ENCODE measurements at places on chromosomes 1 and 21. TPM values are rescaled to one million over a fixed set of nuclear protein-coding genes. Genes with fewer than 3 reads are reported as not detected.

DNA sequence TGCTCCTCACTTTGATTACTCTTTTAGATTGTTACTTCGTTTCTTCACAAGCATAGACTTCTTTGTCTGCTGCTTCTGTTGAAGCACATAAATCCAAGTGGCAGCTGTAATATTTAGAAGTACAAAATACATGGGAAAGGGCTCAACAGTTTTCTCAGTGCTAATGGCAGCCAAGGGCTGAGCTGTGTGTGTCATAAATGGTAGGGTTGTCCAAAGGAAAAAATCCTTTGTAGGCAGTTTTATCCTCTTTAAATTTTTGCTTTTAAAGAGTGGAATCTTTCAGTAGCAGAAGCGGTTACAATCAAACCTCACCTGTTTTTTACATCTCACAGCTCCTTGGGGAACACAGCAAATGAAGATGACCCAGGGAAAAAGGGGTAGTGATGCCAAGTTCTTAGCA is 650.8 kb downstream of the PLPP3 start:
- DNase-seq: no peak

DNA sequence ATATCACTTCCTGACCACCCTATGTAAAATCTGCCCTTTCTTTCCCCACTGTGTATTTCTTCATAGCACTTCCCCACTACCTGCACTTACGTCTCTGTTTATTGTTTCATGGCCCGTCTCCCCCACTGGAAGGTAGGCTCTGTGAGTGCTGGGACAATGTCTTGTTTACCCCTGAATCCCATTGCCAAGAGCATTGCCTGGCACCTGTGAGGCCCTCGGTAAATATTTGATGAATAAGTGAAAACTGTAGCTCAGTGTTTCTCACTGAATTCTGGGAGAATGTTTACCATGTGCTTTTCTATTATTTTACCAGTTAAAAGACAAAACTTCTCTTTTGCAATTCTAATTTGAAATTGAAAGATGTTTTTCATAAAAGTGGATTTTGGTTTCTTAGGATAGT is 11.8 kb downstream of the NFASC start:
- DNase-seq: no peak

Gene RIMS3
- 0.67 TPM for total RNA-seq

DNA sequence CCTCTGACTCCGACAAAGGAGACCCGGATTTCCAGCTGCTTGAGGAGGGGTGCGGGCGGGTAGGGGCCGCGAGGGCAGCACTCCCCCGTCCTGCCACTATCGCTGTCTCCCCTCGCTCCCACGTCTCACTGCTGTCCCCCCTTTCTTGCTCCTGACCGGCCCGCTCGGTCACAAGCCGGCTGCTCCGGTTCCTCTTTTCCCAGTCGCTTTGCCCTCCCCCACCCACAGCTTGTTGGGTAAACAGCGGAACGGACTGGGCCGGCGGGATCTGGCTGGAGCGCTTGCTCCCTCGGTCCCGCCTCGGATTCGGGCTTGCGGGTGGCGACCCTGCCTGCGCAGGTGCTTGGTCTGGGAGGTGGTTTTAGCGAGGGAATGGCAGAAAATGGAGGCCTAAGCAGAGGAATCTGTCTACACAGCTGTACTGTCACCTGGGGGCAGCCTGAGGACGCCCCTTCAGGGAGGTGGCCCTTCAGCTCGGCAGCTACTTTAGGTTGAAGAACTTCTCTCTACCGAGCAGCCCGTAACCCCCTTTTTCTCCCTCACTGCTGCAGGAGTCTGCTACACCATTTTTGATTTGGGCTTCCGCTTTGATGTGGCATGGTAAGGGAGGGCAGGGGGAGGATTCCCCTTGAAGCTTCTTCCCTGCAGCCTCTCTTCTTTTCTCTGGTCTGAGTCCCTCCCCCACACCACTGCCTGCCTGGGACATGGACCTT is 645 bp downstream of the ATP6V0B start:
- peak; percentile 25 for DNase-seq

- no peak for DNase-seq
Measured at GRCh38 chr1:19606817-19607642, 37.1 kb upstream of the NBL1 start.

GRCh38 chr1:99461499-99461898 is 184.4 kb upstream of the PALMD start:
- no peak for DNase-seq

DNA sequence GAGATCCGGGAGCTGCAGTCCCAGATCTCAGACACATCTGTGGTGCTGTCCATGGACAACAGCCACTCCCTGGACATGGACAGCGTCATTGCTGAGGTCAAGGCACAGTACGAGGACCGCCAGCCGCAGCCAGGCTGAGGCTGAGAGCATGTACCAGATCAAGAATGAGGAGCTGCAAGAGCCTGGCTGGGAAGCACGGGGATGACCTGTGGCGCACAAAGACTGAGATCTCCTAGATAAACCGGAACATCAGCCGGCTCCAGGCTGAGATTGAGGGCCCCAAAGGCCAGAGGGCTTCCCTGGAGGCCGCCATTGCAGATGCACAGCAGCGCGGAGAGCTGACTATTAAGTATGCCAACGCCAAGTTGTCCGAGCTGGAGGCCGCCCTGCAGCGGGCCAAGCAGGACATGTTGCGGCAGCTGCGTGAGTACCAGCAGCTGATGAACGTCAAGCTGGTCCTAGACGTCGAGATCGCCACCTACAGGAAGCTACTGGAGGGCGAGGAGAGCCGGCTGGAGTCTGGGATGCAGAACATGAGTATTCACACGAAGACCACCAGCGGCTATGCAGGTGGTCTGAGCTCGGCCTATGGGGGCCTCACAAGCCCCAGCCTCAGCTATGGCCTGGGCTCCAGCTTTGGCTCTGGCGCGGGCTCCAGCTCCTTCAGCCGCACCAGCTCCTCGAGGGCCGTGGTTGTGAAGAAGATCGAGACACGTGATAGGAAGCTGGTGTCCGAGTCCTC is 25.5 kb downstream of the ETV3L start:
- peak; percentile 69 for DNase-seq

Gene LHX8
- total RNA-seq: not detected

- DNase-seq: no peak
Measured at GRCh38 chr1:59025898-59026426, 242.1 kb upstream of the JUN start.

Data from gastrocnemius medialis (tissue), 4 donors.